ENCODE measurements at places on chromosomes 16 and 17.

GRCh38 chr17:63483038-63483437, 6.2 kb downstream of the ACE start:
- no peak for DNase-seq

GRCh38 chr16:69112285-69113129, 7.1 kb downstream of the HAS3 start:
- DNase-seq: no peak

- DNase-seq: no peak
Observed at GRCh38 chr16:79564671-79565107, 35.8 kb downstream of the MAF start.

DNA sequence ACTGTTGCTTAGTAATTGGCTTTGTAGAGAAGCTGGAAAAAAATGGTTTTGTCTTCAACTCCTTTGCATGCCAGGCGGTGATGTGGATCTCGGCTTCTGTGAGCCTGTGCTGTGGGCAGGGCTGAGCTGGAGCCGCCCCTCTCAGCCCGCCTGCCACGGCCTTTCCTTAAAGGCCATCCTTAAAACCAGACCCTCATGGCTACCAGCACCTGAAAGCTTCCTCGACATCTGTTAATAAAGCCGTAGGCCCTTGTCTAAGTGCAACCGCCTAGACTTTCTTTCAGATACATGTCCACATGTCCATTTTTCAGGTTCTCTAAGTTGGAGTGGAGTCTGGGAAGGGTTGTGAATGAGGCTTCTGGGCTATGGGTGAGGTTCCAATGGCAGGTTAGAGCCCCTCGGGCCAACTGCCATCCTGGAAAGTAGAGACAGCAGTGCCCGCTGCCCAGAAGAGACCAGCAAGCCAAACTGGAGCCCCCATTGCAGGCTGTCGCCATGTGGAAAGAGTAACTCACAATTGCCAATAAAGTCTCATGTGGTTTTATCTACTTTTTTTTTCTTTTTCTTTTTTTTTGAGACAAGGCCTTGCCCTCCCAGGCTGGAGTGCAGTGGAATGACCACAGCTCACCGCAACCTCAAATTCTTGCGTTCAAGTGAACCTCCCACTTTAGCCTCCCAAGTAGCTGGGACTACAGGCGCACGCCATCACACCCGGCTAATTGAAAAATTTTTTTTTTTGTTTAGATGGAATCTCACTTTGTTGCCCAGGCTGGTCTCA, 6.2 kb upstream of the TMEM235 start:
- no peak for DNase-seq

GRCh38 chr17:34390649-34391048, 27.6 kb upstream of the CCL1 start:
- DNase-seq: no peak

DNA sequence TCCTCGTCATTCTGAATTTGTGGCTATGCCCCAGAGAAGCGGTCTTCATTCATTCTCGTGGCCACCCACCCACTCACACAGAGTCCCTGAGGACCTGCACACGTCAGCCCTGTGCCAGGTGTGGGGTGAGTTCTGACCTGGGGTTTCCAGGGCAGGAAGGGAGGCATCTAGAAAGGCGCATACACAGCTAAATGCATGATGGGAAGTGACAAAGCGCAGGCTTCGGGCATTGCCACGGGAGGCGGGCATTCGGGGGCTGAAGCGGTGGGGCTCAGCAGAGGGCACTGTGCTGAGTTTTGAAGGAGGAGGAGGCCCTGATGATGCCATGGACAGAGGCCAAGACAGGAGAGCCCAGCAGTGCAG, 10.9 kb downstream of the UBALD2 start:
- DNase-seq: no peak

DNA sequence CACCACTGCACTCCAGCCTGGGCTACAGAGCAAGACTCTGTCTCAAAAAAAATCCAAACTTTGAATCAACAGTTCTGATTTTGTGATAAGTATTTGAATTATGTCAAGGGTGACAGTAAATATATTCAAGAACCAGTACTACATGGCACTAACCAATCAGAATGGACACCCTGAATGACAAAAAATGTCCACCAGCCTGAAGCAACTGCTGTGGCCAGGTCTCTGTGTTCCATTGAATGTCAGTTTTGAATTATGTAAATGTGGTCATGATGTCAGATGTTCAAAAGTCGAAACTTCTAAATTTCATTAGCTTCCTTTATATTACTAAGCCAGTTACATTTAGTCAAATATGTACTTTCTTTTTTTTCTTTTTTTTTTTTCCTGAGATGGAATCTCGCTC, 15.4 kb upstream of the ATXN1L start:
- DNase-seq: no peak

GRCh38 chr17:79750650-79751545, 20.2 kb downstream of the ENPP7 start:
- DNase-seq: no peak

Measured in amniotic stem cell (primary cell).